DMS53 (cell line): ENCODE measurements at places on chromosomes 5 and 9.

GRCh38 chr9:95284162-95285080 lies 33.1 kb downstream of the FANCC start:
- DNase-seq: no peak

GRCh38 chr5:40853632-40854192 lies 12.5 kb downstream of the CARD6 start:
- DNase-seq: no peak

DNA sequence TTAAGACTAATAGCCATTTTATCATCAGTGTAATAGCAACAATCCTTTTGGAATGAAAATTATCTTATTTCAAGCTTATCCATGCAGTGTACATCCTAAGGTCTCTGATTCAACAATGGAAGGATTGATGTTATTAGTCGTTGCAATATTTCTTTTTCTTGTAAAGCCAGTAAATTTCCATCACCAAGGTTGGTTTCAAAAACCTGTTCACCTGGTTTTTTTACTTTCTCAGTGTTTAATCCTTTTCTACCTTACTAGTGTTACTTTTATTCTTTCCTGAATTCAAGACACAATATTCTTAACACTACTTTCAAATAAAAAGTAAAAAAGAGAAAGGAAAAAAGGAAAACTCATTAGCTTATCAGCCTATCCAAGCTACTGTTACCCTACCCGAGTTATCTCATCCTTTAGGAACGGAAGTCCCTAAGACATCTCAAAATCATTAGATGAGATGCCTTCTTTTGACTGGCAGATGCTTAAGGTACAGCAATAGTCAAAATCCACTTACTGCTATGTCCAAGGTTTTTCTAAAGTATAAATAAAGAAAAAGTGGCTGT lies 5.4 kb downstream of the ZFR start:
- DNase-seq: peak; percentile 1

GRCh38 chr5:113330533-113331208 lies 104.1 kb downstream of the TSSK1B start:
- peak; percentile 63 for DNase-seq

DNA sequence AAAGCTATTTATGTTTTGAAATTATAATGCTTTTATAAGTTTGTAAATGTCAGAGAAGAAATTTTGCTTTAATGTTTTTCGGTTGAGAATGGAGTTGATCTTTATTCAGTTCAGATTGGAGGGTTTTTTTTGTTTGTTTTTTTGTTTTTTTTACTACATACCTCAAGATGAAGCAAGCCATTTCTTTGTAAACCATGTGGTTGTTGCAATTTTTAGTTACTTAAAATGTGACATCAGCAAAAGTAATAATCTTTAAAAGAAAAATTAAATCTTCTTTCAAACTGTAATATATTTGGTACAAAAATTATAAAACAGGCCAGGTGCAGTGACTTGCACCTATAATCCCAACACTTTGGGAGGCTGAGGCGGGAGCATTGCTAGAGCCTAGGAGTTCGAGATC lies 102.6 kb downstream of the CDC42SE2 start:
- no peak for DNase-seq
